DMS79 treated with DMSO at 0.1 percent for 48 hours (cell line): ENCODE measurements at places on chromosomes 3 and 15.

GRCh38 chr3:167441256-167441655 is 32.6 kb downstream of the SERPINI2 start:
- no peak for DNase-seq

DNA sequence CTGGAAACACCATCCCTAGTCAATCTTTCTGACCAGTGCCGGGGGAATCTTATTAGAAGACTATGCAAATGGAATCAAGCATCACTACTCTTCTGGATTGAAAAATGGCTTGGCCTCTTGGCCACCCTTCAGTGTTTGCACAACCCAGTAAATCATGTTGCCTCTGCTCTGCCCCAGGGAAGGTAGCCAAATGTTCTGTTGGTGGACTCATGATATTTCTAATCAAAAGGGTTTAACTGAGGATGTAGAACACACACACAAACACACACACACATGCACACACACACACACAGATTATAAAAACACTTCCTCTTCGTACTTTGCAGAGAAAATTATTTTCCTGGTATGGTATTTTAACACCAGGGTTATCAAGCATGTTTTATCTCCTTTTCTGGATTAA is 7.9 kb downstream of the RBP2 start:
- DNase-seq, result peak; percentile 89

DNA sequence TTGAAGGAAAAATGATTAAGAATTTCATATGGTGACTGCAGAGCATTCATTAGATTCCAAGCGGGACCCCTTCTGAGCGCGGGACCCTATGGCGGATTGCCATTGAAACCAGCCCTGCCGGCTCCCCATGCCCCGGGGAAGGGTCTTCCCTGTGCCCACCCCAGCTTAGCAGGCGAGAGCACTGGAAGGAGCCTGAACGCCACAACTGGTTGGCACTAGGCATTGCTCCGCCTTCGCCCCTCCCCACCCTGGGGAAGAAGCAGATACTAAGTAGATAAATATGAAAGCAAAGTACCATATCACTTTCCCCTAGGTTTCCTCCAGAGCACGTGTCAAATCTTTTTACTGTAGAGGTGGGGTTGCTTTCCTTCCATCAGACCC is 70.7 kb downstream of the CYP19A1 start:
- DNase-seq, result no peak

DNA sequence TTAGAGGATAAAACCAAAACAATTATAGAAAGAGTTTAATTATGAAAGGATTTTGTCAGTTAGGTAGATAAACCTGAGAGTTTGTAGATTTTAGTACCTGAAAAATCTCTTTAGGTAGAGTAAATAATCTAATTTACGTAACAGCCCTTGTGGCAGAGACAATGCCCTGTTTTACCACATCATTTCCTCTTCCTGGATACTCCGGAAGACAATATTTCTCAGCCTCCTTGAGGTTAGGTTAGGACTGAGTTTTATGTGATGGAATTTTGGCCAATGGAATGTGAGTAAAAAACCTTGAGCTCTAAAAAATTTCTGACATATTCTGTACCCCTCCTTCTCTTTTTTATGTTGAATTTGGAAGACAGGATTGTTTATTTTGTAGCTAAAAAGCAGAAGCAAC is 50.7 kb upstream of the TPRG1 start:
- DNase-seq, result no peak

DNA sequence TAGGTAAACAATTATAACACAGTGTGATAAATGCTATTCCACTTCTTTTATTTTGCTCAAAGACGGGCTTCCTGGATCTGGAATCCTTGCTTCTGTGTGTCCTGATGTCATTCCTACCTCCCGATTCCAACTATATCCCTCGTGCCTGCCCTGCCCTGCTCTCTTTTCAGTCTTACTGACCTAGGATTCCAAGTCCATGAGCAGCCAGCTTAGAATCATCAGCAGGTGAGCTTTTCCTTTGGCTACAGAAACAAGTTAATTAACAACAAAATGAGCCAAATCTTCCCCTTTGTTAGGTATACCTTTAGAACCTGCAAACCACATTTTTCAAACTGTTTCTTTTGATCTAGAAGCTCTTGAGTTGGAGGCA is 21.9 kb upstream of the KPNA1 start:
- DNase-seq, result no peak

- DNase-seq, result no peak
Observed at GRCh38 chr15:90750186-90750585, 33.0 kb downstream of the BLM start.

- peak; percentile 65 for DNase-seq
Observed at GRCh38 chr3:133930341-133930933, 34.8 kb upstream of the RAB6B start.

- DNase-seq, result no peak
Observed at GRCh38 chr3:137477614-137478013, 286.5 kb upstream of the SOX14 start.

DNA sequence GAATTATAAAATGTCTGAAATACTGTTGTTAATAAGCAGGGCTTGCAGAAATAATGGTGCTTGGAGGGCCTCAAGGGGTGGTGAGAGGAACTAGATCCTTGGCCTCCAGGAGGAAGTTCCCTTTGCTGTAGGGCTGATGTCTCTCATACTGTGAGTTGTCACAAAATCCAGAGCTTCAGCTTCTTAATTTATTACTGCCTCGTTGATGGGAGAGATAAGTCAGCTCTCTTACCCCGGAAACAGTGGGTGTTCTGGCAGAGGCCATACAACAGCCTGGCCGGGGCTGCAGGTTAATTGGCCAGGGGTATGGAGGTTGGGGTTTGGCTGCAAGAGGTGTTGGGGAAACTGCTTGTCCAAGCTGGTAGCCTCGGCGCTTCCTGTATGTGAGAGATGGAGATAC is 15.5 kb downstream of the MAPKAPK3 start:
- no peak for DNase-seq

DNA sequence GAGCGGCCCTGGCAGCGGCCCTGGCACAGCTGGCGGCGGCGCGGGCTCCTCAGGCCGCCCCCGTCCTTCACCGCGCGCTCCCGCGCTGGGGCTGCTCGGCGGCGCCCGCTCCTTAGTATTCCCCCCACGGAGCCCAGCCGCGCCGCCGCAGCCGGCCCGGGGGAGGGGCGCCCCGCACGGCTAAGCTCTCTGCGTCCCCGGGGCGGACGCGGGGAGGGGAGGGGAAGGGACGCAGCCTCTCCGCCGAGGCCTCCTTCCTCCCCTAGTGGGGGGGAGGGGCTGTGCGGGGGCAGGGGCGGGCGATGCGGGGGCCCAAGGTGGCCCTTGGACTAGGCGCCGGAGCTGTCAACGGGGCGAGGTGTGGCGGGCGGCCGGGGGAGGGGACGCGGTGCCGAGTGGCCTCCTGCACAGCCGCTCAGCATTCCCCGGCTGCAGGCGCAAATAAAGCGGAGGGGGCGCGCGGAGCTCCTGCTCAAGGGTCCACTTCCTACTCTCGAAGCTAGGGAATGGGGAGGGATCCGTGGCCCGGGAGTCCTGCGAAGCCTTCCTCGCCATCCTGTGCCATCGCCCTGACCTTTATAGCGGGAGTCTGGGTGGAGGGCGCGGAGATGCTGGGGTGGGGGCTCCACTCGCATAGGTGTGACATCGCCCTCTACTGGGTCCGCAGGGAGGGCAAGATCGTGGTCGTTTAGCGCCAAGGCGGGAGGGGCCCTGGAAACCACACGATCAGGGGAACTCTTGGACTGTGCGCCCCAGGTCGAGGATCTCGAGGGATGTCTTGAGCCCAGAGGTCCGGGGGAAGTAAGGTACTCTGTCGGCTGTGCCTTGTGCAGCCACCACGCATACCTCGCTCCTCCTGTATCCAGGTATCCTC is 22.2 kb downstream of the EPHB3 start:
- peak; percentile 39 for DNase-seq

- DNase-seq, result peak; percentile 3
Observed at GRCh38 chr3:39990532-39990931, 181.1 kb downstream of the MYRIP start.

DNA sequence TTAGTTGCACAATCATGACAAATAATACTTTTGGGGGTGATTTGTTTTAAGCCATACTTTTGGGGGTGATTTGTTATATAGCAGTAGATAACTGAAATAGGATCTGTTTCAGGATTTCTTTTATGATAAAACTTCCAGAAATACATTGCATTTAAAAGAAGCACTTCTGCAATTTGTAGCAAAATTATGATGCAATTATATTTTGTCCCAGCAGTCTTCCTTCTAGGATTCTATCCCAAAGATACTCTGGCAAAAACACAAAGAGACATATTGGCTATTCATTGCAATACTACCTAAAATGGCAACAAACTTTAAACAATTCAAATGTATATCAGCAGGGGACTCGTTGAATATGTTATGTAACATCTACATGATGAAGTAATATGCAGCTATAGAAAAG is 78.9 kb upstream of the ANKRD28 start:
- no peak for DNase-seq

DNA sequence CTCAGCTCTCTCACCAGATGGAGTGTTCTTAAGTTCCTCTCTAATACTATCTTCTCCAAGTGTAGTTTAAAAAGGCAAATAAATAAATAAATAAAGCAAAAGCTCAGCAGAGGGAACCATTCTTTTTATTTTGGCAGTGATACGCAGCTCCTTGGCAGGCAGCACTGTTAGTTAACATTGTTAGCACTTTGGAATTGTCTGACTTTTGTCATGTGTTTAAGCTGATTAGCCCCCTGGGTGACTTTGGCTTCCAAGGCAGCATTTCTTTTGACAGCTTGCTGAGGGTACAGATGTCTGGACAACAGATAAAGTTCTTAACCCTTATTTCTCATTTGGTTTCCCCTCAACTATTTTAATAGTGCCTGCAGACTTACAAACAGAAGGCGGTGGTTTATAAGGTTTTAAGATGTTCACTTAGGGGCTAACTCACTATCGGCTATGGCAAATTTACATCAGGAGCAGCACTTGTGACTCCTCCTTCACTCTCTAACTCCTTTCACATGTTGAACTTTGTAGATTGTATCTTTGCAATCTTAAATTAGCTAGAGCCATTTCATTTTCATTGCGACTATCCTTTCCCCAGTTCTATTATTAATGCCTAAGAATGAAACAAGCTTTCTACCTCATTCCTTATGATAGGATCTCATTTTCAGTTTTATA is 213.4 kb downstream of the ZBBX start:
- DNase-seq, result no peak

DNA sequence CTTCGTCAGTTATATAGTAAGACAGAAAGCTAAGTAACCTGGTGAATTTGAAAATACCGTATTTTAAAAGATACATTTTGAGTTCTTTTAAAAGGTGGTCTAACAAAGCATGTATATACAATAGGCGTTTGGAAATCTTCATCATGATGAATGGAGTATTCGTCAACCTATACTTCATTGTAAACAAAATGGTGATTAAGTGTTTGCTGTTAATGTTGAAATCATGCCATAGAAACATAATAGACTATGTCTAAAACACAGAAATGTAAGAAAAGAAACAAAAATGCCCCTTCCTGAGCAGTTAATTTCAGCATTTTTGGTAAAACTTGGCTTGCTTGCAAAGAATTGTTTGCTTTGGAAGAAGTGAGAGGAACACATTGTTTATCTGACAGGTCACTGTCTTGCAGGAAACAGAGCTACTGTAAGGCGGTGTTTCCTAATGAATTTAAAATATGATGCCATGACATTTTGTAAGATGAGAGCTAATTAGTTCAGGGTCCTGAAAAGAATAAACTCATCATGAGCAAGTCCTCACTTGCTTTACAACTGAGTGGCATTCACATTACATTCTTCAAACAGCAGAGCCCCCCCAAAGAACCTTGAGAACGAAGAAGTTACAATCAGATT is 126.7 kb downstream of the SERPINI1 start:
- DNase-seq, result no peak

GRCh38 chr3:157533298-157534070 is 30.3 kb upstream of the VEPH1 start:
- no peak for DNase-seq

- no peak for DNase-seq
Observed at GRCh38 chr15:89426500-89426899, 69.9 kb downstream of the RHCG start.

- no peak for DNase-seq
Observed at GRCh38 chr3:69496856-69497255, 111.0 kb upstream of the FRMD4B start.

- DNase-seq, result no peak
Observed at GRCh38 chr3:128730471-128730870, 4.5 kb downstream of the RAB7A start.

DNA sequence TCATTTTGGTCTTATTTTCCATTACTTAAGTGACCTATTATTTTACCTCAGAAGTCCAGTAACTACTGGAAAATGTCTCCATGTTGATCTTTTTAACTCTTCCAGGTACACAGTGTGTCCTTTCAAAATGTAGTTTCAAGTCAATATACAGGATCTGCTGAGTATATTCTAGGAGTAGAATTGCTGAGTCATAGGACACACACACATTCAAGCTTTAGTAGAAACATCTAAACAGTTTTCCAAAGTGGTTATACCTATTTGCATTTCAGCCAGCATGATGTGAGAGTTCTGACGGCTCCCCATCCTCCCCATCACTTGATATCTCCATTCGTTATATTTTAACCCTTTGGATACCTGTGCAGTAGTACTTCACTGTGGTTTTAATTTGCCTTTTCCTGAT is 271.9 kb downstream of the MCTP2 start:
- DNase-seq, result no peak

- DNase-seq, result no peak
Observed at GRCh38 chr15:69317392-69317841, 18.7 kb downstream of the PAQR5 start.

DNA sequence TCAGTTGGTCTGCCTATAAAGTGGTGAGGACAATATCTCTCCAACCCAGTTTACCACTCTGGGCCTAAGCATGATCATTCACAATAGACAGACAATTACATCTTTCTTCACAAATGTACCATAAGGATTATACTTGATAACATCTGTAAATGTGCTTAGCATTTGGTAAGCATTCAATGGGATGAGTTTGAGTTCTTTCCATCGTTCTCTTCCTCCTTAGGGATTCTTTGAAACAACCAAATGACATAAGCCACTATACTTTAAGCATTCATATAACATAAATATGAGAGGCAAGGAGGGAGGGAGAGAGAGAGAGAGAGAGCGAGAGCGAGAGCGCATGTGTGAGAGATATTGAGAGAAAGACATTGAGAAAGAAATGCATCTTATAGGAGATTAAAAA is 303.3 kb upstream of the CBLB start:
- no peak for DNase-seq

DNA sequence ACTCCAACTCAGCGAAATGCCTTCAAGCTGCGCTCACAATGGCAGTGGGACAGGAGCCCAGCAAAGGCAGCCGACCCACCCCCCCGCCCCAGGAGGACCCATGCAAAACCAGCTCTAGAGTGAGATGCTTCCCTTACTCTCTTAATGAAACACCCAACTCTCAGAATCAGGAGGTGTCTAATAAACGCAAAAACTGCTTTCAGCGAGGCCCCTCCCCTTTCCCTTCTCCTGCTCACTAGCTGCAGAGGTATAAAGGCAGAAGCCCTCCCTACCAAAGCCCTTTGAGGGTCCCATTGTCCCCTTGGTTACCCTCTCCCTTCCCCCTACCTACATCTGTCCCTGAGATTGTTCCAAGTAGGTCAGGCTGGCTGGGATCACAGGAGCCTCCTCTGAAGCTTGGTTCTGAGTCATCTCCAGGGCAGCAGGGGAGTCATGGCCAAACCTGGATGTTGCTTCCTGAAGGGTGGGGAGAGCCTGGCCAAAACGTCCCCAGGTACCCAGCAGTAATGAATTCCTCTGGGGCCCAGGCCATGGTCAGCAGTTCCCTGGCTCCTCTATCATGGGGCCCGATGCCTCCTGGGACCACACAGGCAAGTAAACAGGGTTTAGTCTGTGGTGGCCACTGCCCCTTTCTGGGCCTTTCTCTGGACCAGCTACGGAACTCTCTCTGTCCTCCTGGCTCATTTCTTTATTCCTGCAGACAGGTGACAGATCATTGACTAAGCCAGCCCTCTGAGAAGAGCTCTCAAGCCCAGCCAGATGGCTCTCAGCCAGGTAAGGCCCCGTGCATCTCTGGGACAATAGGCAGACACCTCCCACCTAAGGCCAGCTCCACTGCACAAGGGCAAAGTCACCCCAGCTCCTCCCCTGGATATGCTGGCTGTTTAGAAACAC is 8.6 kb downstream of the KLHL25 start:
- DNase-seq, result peak; percentile 62
